ENCODE measurements at places on chromosomes 5 and 9.

DNA sequence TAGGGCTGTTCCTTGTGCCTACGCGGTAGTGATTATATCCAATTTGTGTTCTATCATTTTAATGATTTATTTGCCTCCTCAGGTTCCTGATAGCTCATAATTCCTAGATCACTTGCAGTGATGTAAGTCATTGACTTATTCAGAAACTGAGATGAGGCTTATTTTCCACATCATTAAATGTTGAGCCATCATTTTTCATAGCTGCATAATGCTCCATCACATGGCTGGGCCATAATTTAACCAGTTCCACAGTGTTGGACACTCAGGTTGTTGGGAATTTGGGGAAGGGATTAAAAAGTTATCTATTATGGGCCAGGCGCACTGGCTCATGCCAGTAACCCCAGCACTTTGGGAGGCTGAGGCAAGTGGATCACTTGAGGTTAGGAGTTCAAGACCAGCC is 35.8 kb upstream of the HMCN2 start:
- DNase-seq, result no peak

- peak; percentile 69 for DNase-seq
Measured at GRCh38 chr9:81824802-81825730, 103.2 kb upstream of the SPATA31D4 start.

- peak; percentile 83 for DNase-seq
Measured at GRCh38 chr5:36870399-36871040, 6.0 kb upstream of the NIPBL start.

- no peak for DNase-seq
Measured at GRCh38 chr5:54206580-54207229, 103.7 kb downstream of the ARL15 start.

- DNase-seq, result no peak
Measured at GRCh38 chr5:16665601-16666000, 48.8 kb upstream of the RETREG1 start.

- DNase-seq, result no peak
Measured at GRCh38 chr9:2427120-2427891, 194.3 kb upstream of the VLDLR start.

DNA sequence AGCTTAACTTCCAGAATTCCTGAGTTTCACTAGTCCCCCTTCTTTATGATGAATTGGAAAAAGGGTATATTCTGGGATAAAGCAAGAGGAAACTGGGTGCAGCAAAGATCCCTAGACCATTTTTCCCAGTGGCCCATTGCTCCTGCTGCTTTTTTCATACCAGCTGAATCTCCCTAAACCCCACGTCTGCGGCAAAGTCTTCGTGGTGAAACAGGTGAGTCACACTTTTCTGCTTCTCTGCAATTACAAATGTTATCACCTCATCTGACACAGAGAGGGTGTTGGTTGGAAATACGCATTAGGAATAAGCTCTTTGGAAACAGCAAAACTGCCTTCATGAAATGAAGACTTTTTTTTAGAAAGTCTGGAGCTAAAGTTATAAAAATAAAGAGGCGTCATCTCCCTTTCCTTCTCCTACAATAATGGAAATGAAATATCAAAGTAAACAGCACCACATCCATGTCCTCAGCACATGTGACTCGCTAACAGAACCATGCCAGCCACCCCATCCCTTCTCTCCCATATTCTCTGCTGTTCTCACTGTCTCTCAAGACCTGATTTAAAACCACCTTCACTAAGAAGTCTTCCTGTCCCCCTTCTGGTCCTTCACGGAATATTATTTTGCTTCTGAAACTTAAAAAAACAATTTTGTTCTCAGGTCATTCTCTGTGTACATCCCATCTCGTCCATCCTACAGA is 39.5 kb upstream of the GLRX start:
- DNase-seq, result peak; percentile 82

- DNase-seq, result no peak
Measured at GRCh38 chr9:87887661-87888480, 5.2 kb downstream of the SPATA31E1 start.

DNA sequence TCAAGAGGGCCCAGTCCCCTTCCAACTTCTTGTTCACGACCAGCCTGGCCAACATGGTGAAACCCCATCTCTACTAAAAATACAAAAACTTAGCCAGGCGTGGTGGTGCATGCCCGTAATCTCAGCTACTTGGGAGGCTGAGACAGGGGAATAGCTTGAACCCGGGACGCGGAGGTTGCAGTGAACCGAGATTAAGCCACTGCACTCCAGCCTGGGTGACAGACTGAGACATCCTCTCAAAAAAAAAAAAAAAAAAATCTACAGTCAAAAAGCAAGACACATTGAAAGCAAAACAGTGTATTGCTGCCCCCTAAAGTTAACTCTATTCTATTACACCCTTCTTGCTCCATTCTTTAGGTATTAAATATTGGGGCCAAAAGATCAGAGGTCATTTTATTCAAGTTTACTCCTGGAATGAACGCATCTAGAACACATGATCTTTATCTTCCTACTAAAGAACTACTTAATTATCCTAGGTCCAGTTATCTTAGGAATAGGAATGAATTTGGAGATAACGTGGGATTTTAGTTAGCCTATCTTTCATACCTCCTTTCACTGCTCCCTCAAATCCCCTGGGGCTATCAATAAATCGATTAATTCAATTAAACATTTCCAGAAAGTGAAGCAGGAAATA is 2.4 kb downstream of the ATG12 start:
- peak; percentile 77 for DNase-seq

DNA sequence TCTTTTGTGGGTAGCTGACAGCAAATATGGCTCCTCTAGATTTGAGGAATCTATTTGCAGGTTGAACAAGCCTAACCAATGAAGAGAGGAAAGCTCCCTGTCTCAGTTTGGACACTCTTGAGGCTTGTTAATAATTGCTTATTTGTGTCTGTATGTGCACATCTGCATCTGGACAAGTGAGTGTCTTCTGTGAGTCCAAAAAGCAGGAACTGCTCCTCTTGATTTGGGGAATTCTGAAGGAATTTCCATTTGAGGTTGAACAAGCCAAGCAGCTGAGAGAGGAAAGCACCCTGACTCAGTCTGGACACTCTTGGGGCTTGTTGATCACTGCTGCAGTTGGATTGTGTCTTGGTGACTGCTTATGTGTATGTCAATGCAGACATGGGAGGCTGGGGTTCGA is 211.6 kb downstream of the DTWD2 start:
- no peak for DNase-seq

GRCh38 chr5:1799602-1800471 is at the start of gene MRPL36:
Gene MRPL36, minus strand, starts transcription at chr5:1799837. Its CDS starts 902 bp downstream, at chr5:1798935.
- peak; percentile 92 for DNase-seq

DNA sequence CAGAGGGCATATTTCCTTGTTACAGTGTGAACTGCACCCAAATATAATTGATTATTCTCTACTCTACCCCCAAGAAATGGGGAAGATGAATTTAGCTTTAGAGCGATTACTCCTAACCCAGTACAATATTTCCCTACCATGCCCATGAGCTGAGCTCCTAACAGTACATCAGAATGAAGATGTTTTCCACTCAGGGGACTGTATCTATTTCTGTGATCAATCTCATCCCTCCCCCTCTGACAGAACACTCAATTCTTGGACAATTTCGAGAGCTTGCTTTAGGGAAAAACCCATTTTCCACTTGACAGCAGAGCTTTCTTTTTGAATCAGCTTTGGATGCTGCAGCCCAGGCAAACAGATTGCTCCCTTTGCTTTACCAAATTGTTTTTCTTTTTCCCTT is 24.7 kb upstream of the TEX48 start:
- no peak for DNase-seq

GRCh38 chr5:1089146-1089545 is 22.7 kb downstream of the SLC12A7 start:
- no peak for DNase-seq

- no peak for DNase-seq
Measured at GRCh38 chr9:94472806-94473360, 82.0 kb upstream of the PCAT7 start.

GRCh38 chr5:5069851-5070250 is 70.3 kb upstream of the ADAMTS16 start:
- no peak for DNase-seq

- peak; percentile 58 for DNase-seq
Measured at GRCh38 chr5:36374266-36374862, 72.7 kb upstream of the RANBP3L start.

DNA sequence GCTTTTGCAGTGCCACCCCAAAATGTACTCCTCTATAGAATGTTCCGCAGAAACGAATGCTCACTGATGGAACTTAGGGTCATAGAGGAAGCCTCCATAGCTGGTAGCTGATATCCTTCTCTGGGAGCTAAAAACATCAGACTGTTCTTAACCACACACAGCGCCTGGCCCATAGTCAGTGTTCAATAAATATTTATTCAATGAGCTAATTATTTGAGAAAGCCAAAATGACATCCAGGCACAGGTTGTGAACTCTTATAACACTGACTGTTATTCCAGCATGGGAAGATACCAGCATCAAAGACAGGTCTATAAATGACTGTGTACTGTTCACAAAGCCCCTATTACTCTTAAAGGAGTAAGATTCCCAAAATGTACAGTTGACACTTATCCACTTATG is 12.9 kb downstream of the GDF9 start:
- no peak for DNase-seq

All from ELR (cell line).